Activated naive CD4-positive, alpha-beta T cell treated with anti-CD3 and anti-CD28 coated beads, Interleukin-2, amount 10 ng/mL, durations not matched to agents 5 hours and 36 hours (primary cell): ENCODE measurements at places on chromosomes 1 and 21. TPM values are rescaled to one million over a fixed set of nuclear protein-coding genes. Genes with fewer than 3 reads are reported as not detected.

HTR6 gene
- not detected for total RNA-seq

MAP1LC3C gene
- total RNA-seq, result not detected

SPATC1L gene
- 7.8 TPM for total RNA-seq

CA6 gene
- total RNA-seq, result 2.4 TPM

USP33 gene
- total RNA-seq, result 56.9 TPM

REG4 gene
- 2.2 TPM for total RNA-seq

KRTAP19-1 gene
- not detected for total RNA-seq

ZNF683 gene
- total RNA-seq, result 0.31 TPM

KCNQ4 gene
- total RNA-seq, result 0.43 TPM

HS2ST1 gene
- 18.0 TPM for total RNA-seq

NGF gene
- not detected for total RNA-seq

KLHDC7A gene
- not detected for total RNA-seq

NEGR1 gene
- not detected for total RNA-seq

FAAH gene
- 6.2 TPM for total RNA-seq

SLC30A10 gene
- not detected for total RNA-seq

FAM72A gene
- 19.2 TPM for total RNA-seq

CFHR2 gene
- not detected for total RNA-seq

TRAPPC3 gene
- total RNA-seq, result 55.6 TPM

CHRM3 gene
- 0.03 TPM for total RNA-seq

ATP6V1G3 gene
- total RNA-seq, result not detected

MPZL1 gene
- 16.1 TPM for total RNA-seq

VTCN1 gene
- total RNA-seq, result not detected

HAO2 gene
- not detected for total RNA-seq

EBNA1BP2 gene
- total RNA-seq, result 31.7 TPM

LHX8 gene
- total RNA-seq, result not detected

CD2 gene
- total RNA-seq, result 181 TPM

TIE1 gene
- not detected for total RNA-seq

OR10J1 gene
- total RNA-seq, result not detected

ERICH3 gene
- total RNA-seq, result not detected

C4BPA gene
- total RNA-seq, result not detected

TPTE gene
- total RNA-seq, result not detected

FNBP1L gene
- 0.35 TPM for total RNA-seq

LRRC41 gene
- total RNA-seq, result 38.7 TPM

NLRP3 gene
- total RNA-seq, result 4.1 TPM
